ENCODE measurements at places on chromosomes 12 and 14.
A peak's percentile ranks its signal among the peaks of the same experiment; 100 is the strongest.

DNA sequence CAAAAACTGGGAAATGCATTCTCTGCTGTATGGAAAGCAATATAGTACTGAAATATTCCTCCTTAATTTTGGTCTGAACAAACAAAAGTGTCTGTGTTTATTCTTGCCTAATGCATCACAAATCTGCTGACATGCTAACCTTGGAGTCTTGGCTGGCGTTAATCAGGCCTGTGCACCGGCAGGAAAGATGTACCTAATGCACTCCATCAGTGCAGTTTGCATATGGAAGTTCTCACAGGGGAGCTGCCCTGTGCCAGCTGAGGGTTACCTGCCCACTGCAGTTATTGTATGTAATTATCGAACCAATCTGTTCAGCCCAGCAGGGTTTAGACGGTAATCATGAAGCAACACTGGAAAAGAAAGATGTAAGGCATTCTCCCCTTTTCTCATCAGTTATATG lies 76.9 kb downstream of the VRK1 start:
- no peak for DNase-seq

DNA sequence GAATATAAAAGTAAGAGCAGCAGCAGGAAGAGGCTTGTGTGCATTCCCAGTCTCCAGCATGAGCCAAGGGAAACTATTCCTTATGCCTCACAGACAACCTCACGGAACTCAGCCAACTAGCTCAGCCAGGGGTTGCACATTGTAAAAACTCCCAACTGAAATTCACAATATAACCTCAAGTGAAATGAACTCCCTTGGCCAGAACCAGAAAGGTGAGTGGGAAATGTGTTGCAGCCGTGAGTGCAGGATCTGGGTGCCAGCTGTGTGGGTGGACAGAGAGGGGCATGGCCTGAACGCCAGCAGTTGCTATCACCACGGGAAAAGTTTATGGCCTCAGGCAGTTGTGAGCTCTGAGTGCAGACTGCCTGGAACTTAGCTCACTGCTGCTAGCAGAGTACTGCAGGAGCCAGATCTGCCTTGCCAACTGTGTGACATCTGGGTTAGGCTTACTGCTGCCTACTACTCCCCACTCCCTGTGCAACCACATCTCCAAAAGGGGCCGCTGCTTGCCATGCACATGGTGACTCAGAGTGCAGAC lies 2.3 kb upstream of the CLEC1A start:
- DNase-seq, result no peak

- peak; percentile 38 for DNase-seq
These were observed 55.2 kb downstream of the PTGER2 start for GRCh38 chr14:52369305-52369801.

DNA sequence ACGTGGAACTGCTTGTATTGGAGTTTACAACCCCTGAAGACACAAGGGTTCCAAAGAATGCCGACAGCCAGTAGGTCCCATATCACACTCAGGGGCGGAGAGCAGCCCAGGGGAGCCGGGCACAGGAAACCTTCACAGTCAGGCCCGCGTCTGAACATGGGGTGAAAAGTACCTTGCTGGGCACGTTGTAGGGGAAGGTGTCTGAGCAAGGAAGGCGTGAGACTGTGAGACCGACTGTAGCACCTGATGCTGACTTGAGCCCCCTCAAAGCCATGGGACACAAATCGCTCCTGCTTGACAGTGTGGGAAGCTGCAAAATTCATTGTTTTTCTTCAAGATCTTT lies 14.7 kb downstream of the RIMBP2 start:
- DNase-seq, result peak; percentile 42

- DNase-seq, result no peak
These were observed 45.3 kb downstream of the LRP6 start for GRCh38 chr12:12221560-12221959.

- DNase-seq, result no peak
These were observed 7.8 kb upstream of the ADGRD1 start for GRCh38 chr12:130945786-130946492.

DNA sequence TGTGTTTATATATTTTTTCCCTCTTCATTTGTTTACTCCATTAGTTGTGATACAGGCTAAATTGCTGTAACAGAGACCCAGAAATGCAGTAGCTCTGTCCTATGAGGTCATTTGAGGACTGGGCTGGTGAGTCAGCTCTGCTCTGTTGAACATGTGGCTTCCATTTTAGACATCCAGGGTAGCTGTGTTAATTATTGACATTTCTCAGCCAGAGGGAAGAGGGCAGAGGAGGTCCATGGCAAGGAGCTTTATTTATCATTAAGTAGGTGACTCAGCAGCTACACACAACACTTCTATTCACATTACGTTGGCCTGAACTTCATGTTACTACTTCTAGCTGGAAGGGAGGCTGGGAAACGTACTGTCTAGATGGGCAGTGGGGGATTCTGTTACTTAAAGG lies 85.4 kb downstream of the PTCSC3 start:
- DNase-seq, result no peak

- peak; percentile 100 for DNase-seq
These were observed 25.9 kb upstream of the CRIP2 start for GRCh38 chr14:105448706-105449111.

- no peak for DNase-seq
These were observed 2.8 kb downstream of the NXPH4 start for GRCh38 chr12:57219205-57219992.

DNA sequence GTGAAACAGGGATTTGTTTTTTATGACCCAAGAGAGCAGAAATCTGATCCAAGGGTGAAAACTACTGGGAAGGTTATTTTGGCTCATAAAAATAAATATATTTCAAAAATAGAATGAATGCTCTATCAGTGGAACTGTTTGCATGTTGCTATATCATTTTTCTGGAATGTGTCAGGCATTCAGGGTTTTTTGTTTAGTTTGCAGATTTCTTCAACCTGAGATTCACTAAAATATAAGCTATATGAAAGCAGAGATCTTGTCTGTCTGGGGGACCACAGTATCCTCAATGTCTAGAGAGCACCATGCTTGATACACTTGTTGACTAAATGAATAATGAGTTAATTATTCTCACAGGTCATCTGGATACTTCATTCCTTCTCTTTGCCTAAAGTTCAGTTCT lies 165.1 kb downstream of the NUBPL start:
- DNase-seq, result no peak

DNA sequence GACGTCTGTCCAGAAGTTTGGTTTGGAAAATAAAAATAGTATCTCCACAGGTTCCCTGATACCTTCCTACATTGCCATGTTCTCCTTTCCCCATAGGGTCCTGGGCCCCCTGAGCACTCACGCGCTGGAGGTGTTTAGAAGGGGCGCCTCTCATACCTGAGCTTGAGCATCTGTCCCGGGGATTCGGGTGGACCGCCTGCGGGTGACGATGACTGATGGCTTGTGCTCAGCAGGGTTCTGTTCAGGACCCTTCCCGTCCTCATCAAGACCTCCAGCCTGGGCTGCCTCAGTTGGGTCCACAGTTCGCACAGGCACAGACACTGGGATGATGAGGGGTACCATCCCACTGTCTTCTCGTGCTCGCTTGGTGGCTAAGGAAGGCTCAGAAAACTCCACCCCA lies 22.7 kb upstream of the PNMA1 start:
- peak; percentile 39 for DNase-seq

- DNase-seq, result peak; percentile 53
These were observed 143.1 kb downstream of the AACS start for GRCh38 chr12:125208334-125208733.

GRCh38 chr12:69024413-69024812 lies 91.4 kb upstream of the CPM start:
- DNase-seq, result peak; percentile 26

DNA sequence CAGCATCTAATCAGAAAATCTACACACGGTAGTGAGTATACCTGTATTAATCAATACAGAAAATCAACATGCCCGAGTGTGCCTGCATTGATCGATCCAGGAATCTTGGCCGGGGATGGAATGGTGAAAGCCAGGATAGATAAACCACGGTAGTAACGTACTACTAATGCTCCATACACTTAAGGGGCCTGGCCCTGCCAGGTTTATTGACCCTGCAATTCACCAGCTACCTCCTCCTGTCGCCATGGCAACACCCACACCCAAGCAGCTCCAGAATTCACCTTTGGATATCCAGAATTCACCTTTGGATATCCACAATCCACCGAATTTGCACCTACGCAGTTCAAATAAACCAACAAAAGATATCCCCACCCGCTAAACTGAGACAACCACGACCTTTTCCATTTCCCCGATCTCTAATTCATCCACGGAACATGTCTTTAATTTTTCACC lies 14.8 kb upstream of the CALM1 start:
- DNase-seq, result no peak

GRCh38 chr14:31484754-31485153 lies 3.1 kb downstream of the GPR33 start:
- DNase-seq, result no peak

- DNase-seq, result no peak
These were observed 110.8 kb downstream of the SLC35F4 start for GRCh38 chr14:57755018-57755521.

- no peak for DNase-seq
These were observed 69.9 kb downstream of the DDX51 start for GRCh38 chr12:132074216-132074615.
